NK-92 treated with Interleukin-12 subunit alpha and Interleukin-12 subunit beta, amount 100 ng/mL, for 24 hours (cell line): ENCODE measurements at places on chromosomes 7 and 10.

DNA sequence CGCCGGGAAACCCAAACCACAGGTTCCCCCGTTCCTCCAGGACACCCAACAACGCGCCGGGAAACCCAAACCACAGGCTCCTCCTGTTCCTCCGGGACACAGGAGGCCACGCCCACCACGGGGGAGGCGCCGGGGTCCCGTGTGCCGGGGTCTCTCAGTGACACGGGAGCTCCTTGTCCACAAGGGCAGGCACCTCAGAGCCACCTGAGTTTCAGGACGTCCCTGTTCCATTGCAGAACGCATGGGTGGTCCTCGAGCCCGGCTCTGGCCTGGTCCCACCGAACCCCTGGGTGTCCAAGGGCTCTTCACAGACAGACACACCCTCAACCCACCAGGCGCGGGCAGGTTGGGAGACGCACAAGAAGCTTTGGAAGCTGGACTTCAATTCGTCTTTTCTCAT is 57.6 kb upstream of the ADGRA1 start:
- DNase-seq, result no peak

DNA sequence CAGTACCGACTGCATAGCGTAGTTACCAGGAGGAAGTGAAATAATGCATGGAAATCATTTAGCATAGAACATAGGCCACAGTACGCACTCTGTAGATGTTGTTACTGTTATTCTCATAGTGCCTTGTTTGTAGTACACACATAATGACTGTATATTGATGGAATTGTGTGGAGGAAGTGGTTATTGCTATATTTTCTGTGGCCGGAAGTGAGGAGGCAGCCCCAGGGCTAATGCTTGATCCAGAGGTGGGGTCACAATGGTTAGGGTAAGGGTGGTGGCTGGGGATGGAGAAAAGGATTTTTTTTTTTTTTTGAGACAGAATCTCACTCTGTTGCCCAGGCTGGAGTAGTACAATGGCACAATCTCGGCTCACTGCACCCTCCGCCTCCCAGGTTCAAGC is 4.5 kb upstream of the MGAM start:
- DNase-seq, result no peak

DNA sequence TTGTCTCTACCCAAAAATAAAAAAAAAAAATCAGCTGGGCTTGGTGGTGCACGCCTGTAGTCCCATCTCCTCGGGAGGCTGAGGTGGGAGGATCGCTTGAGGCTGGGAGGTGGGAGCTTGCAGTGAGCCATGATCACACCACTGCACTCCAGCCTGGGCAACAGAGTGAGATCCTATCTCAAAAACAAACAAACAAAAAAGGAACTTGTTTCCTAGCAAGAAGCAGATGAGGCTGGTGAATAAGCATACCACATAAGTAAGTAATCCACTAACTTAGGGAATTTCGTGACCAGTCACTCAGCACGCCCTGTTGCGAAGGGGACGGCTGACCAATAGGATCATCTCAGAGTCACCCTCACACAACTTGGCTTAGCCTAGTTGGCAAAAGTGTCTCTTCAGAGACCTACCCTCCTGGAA is 64.6 kb downstream of the CUX1 start:
- DNase-seq, result no peak

DNA sequence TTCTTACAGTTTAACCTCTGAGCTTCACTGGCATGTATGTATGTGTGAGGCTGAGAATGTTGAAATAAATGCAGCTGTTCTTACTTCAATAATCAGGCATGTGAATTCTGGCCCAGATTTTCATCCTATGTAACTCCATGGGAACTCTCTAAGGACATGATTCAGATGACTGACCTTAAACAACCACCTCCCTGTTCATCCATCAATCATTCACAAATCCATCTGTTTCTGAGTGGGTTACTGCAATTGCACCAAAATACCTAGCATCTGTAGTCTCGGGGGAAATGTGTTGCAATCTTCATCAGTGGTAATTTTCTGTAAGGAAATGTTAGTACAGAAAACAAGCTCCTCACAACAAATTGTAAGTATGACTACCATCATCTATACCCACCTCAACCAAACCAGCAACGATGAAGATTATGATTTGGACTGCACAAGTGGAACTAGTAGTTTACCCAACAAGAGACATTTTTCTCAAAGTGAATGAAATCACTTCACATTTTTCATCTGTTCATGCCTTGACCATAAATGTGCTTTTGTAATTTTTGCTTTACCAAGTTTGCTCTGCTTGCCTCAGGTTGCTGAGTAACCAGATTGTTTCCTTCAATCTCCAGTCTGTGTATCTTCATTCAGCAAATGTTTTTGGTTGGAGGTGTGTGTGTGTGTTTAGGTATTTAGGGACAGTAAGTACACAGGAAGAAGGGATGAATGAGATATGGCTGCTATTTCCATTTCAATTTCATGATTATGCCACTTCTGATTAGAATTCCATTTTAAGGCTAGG is 65.7 kb upstream of the FZD8 start:
- DNase-seq, result no peak

GRCh38 chr7:100875356-100875751 is 451 bp downstream of the SRRT start:
- DNase-seq, result peak; percentile 67

DNA sequence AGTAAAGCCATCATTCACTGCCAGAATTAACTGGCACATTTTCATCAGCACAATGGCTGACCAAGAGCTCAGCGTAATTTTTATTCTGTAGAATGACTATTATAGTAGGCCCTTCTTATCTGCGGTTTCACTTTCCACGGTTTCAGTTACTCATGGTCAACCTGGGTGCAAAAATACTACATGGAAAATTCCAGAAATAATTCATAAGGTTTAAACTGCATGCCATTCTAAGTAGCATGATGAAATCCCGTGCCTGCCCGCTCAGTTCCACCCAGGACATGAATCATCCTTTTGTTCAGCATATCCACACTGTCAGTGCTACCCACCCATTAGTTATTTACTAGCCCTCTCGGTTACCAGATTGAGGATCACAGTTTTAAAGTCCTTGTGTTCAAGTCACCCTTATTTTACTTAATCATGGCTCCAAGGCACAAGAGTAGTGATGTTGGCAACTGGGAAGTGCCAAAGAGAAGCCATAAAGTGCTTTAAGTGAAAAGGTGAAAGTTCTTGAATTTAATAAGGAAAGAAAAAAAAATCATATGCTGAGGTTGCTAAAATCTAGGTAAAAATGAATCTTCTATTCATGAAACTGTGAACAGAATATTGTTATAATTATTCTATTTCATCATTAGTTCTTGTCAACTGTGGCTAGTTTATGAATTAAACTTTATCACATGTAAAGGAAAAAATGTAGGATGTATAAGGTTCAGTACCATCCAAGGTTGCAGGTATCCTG is 204.9 kb downstream of the DOCK4 start:
- peak; percentile 25 for DNase-seq

DNA sequence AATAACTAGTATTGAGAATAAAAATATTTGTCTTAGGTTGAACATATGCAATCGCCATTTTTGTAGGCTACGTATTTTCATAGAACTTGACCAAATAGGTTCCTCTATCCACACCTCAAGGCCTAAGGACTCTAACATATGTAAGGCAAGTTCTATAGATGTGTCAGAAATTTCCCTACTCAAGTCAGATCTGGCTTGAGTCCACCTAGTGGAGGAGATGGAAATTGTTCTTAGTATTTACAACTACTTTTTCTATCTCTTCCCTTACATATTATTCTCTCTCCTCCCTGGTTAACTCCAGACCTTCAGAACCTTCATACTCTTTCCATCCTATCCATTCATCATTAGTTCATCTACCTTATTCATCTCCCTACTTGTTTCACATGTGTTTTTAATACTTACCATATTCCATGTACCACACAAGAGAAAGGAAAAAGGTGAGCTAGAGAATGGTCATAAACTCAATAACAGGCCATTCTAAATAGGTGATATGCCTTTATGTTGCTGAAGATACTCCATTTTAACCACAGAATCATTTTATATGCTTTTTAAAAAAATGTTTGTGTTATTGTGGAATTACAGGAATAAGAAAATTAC is 174.5 kb upstream of the HDAC9 start:
- DNase-seq, result no peak

- DNase-seq, result no peak
Observed at GRCh38 chr7:98713165-98713810, 96.2 kb downstream of the NPTX2 start.

DNA sequence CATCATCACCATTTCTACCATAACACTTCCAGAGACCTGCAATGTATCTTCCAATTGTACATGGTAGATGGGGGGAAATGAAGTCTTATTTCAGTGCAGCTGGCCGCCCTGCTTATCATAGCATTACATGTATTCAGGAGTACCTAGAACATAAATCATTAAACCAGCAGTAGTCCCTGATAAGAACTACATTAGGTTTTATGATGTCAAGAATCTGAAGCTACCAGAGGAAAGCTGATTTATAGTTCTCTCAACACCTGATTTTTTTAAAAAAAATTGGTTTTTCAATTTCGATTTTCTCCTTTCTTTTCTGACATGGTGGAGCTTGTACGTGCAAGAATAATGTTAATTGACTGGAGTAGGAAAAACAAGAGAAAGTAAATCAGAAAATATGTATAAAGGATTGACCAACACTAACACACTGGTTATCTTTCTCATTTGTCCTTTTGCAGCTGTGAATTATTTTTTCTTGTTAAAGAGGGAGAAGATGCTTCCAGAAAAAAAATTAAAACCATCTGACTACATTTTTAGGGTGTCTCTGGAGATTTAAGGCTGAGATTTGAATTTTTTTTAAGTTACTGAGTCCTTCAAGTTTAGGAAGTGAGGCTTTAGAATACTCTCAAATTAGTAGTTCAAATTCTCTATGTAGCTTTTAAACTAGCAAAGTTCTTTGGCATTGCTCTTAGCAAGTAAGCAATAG is 59.1 kb downstream of the CSTF2T start:
- DNase-seq, result no peak

- DNase-seq, result no peak
Observed at GRCh38 chr7:18799899-18800298, 304.4 kb downstream of the HDAC9 start.

- DNase-seq, result no peak
Observed at GRCh38 chr7:832167-832967, at the start of gene SUN1. Gene SUN1, plus strand, starts transcription at chr7:832476. Its CDS starts 49 bp downstream, at chr7:832525.

- DNase-seq, result no peak
Observed at GRCh38 chr10:43524434-43525247, 49.8 kb downstream of the ZNF239 start.

DNA sequence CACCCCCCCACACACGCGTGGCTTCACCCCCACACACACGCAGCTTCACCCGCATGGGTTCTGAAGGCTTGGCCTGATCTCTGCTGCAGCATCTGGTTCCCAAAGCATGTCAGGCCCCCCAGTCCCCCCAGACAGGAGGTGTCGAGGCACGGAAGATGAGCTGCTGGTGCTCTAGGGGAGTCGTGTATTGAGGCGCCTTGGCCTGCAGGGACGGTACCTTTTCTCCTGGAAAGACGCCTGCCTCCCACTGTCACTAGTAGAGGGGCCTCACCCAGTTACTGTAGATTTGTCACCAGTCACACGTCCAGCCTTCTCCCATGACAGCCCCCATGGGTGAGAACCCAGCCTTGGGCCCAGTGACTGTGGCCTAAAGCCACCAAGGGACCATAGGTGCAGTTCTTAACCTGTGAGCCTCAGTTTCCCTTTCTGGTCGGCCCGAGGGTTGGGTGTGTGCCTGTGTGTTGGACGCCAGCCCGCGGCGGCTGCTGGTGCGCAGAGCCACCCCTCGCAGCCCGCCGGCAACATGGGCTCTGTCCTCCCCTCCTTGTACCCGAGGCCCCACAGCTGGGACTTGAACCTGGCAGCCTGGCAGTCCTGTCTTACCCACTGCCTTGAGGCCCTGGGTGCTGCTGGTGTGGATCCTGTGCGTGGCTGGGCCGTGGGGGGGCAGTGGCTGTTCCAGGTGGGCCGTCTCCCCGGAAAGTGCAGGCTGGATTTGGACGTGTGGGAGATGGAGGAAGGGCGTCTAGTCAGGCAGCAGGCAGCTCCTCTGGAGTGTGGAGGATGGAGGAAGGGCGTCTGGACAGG is 81.7 kb downstream of the NKX6-2 start:
- no peak for DNase-seq

DNA sequence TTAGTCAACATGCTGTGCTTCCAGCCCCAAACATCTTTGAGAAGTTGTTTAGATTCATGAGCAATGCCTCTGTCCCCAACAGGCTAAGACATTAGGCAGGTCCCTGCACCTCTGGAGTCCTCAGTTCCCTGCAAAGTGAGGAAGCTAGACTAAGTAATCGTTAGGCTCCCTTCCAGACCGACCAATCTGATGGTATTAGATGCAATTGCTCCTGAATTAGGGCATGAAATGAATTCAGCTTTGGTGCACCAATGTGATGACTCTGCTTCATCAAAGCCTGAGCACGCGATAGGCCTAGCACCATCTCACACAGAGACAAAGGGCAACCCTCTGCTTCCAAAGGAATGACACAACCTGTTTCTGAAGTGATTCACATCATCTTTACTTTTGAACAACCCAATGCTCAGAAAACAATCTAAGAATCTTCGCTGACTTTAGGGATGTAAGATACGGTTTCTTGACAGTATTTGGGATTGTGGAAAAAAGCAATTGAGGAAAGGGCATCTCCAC is 723 bp upstream of the TES start:
- DNase-seq, result no peak

DNA sequence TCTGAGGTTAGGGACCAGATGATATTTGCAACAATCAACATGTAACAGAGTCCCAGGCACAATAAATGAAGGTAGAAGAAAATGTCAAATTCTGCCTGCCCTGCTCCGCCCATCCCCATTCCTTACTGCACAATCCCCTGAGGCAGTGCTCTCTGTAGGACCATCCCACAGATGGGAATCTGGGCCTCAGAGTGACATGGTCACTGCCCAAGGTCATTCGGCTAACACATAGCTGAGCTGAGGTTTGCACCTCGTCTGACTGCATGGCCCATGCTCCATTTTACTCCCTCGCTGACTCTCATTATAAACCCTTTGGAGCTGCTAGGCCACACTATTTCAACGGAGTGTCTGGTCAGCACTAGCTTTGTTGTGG is 1.2 kb downstream of the HOGA1 start:
- DNase-seq, result no peak

DNA sequence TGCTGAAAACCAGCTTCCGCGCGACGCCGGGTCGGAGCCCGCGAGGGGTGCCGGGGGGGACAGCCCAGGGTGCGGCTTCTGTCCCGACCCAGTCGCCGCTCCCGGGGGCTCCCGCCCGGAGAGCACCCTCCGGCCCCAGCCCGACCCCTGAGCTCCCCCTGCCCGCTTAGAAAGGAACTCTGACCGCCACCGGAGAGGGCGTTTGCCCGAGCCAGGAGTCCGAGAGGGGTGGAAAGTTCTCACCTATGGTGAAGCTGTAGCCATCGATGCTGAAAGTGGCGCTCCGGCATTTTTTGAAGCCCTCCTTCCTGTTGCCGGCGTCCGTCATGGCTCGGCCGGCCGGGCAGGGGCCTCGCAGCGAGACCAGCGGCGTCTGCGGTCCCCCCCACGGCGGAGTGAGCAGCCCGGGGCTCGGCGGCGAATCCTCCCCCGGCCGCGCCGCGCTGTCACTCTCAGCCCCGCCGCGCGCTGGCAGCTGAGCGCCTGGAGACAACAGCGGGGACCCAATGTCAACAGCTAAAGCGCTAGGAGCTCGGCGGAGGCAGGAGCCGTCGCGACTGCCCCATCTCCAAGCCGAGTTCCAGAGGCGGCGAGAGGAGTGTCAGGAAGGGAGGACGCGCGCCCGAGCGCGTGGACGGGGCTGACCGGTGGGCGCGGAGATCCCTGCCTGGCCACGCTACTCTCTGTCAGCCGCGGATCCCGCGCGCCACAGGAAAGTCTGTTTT is 191.6 kb downstream of the LSM5 start:
- no peak for DNase-seq
